ENCODE measurements at places on chromosomes 7 and 10.

DNA sequence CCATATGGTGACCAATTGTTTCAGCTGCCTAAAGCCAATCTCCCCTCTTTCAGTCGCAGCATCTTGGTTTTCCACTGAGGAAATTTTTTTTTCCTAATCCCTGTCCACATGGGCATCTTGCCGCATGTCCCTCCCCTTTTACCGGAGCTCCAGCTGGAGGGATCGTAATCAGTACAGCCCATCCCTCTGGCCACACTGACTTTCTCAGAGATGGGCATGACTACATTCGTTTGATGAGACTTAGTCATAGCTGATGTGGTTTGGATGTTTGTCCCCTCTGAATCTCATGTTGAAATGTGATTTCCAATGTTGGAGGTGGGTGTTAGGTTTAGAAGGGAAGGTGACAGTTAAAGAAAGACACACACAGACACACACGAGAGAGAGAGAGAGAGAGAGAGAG is 186.8 kb upstream of the CXCL12 start:
- DNase-seq: peak; percentile 58

DNA sequence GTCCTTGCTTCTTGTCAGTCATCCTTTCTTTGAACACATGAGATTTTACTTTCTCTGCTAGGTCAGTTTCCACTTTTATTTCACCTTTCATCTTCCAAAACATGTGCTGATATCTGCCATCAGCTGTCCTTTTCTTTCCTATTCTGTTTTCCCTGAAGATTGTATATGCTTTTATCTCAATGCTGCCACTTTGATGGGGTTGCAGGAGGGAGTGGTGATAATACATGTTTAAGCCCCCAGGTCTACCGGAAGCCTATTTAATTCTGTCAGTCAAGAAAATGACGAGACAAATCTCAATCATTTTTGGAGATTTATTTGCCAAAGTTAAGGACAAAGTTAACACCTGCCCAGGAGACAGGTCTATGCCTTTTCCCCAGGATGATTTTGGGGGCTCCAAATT is 73.8 kb downstream of the MRPL32 start:
- no peak for DNase-seq

GRCh38 chr7:132045481-132045980 is 489.1 kb upstream of the PODXL start:
- DNase-seq: no peak

DNA sequence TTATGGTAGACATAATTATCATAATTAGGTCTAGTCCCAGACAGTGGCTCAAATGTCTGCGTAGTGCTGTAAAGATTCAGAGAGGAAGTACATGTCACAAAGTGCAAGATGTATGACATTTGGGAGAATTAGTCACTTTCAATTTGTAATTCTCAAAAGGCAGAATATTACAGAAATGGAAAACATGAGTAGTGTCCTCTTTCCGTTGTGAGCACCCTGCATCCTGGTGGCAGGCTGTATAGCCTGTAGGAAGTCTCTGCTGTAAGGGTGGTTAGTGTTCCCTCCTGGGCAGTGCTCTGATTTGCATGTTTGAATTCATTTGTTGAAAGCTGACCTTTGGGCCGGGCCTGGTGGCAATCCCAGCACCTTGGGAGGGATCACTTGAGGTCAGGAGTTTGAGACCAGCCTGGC is 17.0 kb downstream of the CDK14 start:
- DNase-seq: peak; percentile 69

DNA sequence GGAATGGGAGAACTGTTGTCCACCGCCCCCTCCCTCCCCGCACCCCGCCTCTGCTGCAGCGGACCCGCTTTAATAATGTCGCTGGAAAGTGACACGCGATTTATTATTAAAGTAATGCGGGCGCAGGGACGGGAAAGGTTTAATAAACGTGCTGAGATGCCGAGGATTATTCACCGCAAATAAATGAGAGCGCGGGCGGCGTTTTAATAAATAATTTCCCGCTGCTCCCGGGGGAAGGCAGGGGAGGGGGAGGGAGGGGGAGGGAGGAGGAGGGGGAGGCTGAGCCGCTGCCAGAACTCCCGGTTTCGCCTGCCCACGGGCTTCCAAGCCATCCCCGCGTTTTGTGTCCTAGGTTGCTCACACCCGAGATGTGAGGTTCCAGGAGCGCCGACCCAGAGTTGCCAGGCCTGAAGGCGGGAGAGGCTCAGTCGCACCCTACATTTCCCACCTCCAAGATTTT is 5.1 kb downstream of the KAZALD1 start:
- no peak for DNase-seq

DNA sequence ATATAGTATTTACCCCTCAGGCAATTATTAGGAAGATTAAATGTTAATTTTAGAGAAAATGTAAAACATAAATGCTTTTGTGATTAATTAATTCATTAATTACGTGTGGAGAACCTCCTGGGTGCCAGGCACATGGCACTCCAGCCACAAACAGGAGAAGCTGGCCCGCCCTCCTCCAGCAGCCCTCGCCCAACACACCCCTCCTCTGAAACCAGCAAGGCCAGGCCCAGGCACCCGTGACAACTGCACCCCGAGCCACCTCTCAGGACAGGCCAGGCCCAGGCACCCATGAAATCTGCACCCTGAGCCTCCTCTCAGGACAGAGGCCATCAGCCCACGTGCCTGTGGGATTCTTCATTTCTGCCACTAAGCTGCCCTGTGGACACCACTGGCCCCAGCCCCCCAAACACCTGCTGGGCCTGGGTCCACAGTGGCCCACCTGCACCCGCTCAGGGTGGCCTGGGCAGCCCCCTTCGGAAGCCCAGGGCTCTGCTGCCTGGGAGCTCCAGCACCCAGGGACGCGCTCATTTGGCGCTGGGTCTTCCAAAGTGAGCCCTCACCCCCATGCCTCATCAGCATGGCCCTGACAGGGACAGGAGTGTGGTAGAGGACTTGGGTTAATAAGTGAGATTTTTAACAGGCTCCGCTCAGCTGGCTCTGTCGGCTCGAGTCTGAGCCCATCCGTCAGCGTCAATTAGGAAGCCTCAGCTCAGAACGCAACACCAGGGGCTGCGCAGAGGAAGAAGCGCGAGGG is 482.1 kb downstream of the DNAJB6 start:
- no peak for DNase-seq

DNA sequence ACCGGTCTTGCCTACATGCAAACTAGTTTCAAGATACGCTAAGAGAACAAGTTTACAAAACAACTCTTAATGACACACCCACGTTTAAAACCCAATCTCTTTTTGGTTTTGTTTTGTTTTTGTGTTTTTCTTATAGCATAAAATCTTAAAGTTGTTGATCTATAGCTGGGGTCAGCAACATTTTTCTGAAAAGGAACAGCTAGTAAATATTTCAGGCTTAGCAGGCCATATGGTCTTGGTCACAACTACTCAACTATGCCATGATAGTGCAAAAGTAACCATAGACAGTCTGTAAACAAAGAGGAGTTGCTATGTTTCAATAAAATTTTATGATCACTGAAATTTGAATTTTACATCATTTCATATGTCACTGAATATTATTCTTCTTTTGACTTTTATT is 327.4 kb downstream of the AGMO start:
- no peak for DNase-seq

GRCh38 chr7:120760050-120760449 is 97.9 kb downstream of the TSPAN12 start:
- DNase-seq: no peak

DNA sequence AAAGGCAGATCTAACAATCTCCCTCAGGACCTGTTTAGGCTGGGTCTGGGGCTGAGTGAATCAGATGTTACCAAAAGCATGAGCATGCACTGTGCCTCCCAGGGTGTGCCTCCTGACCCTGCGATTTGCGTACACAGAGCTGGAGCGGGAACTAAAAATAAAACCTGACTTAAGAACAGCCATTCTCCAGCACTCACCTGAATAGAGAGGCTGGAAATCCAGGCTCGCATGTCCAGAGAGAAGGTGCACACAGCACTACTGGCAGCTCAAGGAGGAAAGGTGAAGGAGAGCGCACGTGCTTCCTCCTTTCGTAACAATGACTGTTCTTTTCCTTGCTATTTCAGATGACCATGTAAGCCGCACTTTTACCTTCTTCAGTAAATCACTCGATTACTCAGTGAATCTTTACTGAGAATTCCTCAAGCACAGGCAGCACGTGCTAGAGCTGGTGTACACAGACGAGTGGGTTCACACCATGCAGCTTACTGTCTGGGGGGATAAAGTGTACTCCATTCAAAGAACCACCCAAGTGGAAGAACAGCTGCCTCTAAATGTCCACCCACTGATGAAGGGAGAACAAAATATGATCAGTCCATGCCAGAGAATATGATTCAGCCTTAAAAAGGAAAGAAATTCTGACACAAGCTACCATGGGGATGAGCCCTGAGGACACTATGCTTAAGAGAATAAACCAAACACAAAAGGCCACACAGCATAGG is 45.6 kb downstream of the SFMBT2 start:
- DNase-seq: no peak

DNA sequence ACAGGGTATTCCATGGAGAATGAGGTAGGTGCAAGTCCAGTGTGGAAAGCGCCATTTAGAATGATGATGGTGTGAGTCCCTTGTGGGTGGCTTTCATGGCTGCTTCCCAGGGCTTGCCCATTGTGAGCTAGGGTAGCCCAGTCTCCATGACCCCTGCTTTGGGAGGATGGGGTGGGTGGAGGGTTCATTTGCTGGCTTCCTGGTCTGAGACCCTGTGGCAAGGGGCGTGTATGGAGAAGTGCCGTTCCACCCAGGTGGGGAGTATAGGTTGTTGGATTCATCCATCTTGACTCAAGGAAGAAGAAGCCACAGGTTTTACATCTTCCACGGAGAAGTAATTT is 27.7 kb downstream of the CCM2 start:
- DNase-seq: no peak

DNA sequence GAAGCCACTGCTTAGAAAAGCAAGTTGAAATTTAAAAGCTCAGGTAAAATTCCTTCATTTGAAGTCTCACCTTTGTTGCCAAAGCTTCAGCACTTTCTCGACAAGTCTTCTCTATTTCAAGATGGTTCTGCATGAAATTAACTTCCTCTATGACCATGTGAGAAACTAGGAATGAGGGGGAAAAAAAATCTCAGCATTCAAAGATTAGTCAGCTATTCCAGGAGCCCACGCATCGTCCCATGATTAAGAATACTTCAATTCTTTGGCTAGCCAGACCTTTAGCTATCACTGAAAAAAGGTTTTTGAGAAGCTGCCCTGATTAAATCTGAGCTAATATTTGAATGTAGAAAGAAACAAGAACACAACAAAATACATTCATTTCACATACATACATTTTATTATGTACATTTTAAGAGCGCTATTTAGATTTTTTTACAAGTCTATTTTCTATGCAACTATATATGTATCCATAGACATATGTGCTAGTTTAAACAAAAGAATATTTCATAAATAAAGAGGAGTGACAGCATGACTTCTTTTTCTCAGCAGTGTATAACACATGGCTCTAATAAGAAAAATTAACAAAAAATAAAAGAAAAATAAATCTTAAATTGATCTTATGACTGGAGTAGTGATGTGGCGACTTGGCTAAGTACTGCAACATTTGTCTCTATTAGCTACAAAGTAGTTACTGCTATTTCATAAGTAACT is 44.8 kb downstream of the SHTN1 start:
- DNase-seq: peak; percentile 55

DNA sequence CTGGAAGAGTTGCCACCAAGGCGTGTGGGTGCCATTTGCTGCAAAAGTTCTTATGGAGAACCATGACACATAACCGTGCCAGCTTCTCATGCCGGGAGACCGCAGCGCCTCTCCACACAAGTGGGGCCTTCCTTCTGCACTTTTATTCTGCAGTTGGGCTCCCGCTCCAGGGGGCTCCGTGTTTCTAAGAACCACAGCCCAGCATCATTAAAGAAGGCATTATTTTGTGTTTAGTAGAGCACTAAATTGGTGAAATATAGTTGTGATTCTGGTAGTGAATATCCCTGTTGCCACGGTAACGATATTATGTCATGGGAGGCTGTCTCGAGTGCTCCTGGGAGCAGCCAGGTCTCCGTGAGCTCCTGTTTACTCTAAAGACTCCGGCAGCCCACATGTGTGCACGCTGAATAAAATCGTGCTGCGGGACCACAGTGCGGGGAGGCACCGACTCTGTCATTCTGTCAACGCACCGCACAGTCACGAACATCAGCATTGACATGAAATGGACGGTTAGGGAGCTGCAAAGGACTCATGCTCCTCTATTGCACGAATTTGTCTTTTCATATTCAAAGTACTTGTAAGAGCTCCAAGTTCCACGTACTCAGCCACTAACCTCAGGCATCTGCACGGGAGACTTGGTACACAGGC is 68.8 kb upstream of the PITRM1 start:
- no peak for DNase-seq

GRCh38 chr7:116135306-116135705 is 75.0 kb upstream of the TES start:
- DNase-seq: no peak

DNA sequence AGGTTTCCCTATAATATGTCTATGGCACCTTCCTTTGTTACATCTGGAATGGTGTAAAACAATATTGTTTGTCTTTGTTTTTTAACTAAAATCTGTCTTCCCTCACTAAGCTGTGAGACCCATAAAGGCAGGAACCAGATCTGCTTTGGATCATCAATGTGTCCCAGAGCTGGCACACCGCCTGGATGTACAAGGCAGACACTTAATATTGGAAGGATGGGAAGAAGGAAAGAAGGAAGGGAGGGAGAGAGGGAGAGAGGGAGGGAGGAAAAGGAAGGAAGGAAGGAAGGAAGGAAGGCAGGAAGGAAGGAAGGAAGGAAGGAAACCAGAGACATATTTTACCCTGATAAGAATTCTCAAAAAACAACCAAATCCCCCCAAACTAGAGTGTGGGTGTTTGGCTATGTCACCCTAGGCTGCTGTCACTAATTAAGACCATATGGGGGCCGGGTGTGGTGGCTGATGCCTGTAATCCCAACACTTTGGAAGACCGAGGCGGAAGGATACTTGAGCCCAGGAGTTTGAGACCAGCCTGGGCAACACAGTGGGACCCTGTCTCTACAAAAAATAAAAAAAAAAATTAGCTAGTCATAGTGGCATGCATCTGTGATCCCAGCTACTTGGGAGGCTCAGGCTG is 59.6 kb downstream of the SH3PXD2A start:
- DNase-seq: no peak

DNA sequence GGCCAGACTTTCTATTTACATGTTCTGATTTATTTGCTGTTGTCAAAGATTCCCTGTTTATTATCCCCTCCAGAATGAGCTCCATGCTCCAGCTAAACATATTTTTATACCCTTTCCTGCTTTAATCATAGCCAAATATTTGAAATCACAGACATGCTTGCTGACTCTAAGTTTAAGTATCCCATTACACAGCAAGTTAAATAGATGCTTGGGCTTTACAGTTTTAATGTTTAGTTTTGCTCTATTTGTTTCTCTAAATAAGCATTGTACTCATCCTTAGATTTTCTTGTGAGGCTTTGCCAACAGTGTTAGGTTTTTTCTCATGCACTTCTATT is 196.8 kb downstream of the TAX1BP1 start:
- no peak for DNase-seq

DNA sequence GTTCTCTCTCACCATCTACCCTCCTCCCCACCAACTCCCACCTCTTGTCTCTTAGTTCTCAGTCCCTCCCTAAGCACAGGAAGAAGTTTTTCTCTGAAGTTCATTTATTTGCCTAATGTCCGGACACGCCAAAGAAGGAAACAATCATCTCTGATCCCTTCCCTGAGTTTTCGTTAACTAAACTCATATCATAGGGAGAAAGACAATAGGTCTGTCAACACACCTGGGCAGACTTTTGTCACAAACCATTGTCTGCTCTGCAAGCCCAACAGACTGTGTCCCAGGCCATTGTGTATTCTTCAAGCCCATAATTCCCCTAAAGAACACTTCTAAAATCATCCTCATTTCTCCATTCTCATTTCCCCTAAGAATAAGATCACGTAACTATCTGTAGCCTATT is 691.0 kb upstream of the MBL2 start:
- no peak for DNase-seq

GRCh38 chr10:30059209-30060107 is at the start of gene JCAD:
TSS of gene JCAD (minus strand) at chr10:30059586. CDS start at chr10:30047812, 11,774 bp downstream.
- DNase-seq: peak; percentile 16
